Omental fat pad (tissue), 4 donors: ENCODE measurements at places on chromosomes 7 and 10. TPM values are rescaled to one million over a fixed set of nuclear protein-coding genes. Genes with fewer than 3 reads are reported as not detected.

The SH2B2 gene
- 21.3 TPM for total RNA-seq

The PWWP2B gene
- 10.1 TPM for total RNA-seq

The TMEM236 gene
- total RNA-seq, result 3.3 TPM

The KRIT1 gene
- total RNA-seq, result 57.9 TPM

The CHAT gene
- total RNA-seq, result not detected

The ZNF800 gene
- total RNA-seq, result 38.7 TPM

The VWC2 gene
- total RNA-seq, result 0.16 TPM

The PON1 gene
- total RNA-seq, result 2.0 TPM

The TBL2 gene
- 29.5 TPM for total RNA-seq

The SEMA4G gene
- total RNA-seq, result 1.4 TPM

The DRGX gene
- total RNA-seq, result not detected

The KAZALD1 gene
- total RNA-seq, result 1.7 TPM

The IL15RA gene
- total RNA-seq, result 20.2 TPM

The TRIL gene
- 3.2 TPM for total RNA-seq

The RBM20 gene
- 1.9 TPM for total RNA-seq

The LLCFC1 gene
- not detected for total RNA-seq

The AMPH gene
- 15.9 TPM for total RNA-seq

The MYL7 gene
- not detected for total RNA-seq

The CLCN1 gene
- not detected for total RNA-seq

The FGFR2 gene
- total RNA-seq, result 2.0 TPM

The POM121 gene
- total RNA-seq, result 17.8 TPM

The LRRD1 gene
- total RNA-seq, result 0.28 TPM

The GBX1 gene
- not detected for total RNA-seq

The ZNF467 gene
- 15.8 TPM for total RNA-seq

The JAKMIP3 gene
- 0.36 TPM for total RNA-seq

The OPN4 gene
- not detected for total RNA-seq

The NPM3 gene
- total RNA-seq, result 29.0 TPM

The GPRIN2 gene
- not detected for total RNA-seq

The CYP3A7 gene
- 0.56 TPM for total RNA-seq

The GRID2IP gene
- total RNA-seq, result not detected

The NPFFR1 gene
- total RNA-seq, result 0.19 TPM

The TFPI2 gene
- 57.3 TPM for total RNA-seq

The RPA3 gene
- total RNA-seq, result 17.8 TPM

The SLC35G1 gene
- total RNA-seq, result 5.7 TPM

The PTF1A gene
- total RNA-seq, result not detected

The MMD2 gene
- total RNA-seq, result not detected

The THSD7A gene
- 3.9 TPM for total RNA-seq

The SPDYE18 gene
- total RNA-seq, result 0.50 TPM

The UCMA gene
- not detected for total RNA-seq

The WNT16 gene
- not detected for total RNA-seq

The EVX1 gene
- total RNA-seq, result not detected

The CNPY1 gene
- not detected for total RNA-seq

The AP5Z1 gene
- total RNA-seq, result 14.8 TPM

The TACC2 gene
- total RNA-seq, result 33.6 TPM

The HOXA11 gene
- total RNA-seq, result not detected

The USP54 gene
- 25.0 TPM for total RNA-seq

The PLPP4 gene
- total RNA-seq, result not detected

The HYAL4 gene
- total RNA-seq, result not detected

The UPK3BL2 gene
- 1.6 TPM for total RNA-seq

The GRM3 gene
- not detected for total RNA-seq

The MYO1G gene
- 4.9 TPM for total RNA-seq

The STEAP1B gene
- total RNA-seq, result not detected

The ARMS2 gene
- not detected for total RNA-seq

The TDRD1 gene
- total RNA-seq, result 0.46 TPM
